ENCODE measurements at places on chromosomes 4 and X.

GRCh38 chr4:166903408-166903807 lies 330.9 kb downstream of the SPOCK3 start:
- no peak for DNase-seq

DNA sequence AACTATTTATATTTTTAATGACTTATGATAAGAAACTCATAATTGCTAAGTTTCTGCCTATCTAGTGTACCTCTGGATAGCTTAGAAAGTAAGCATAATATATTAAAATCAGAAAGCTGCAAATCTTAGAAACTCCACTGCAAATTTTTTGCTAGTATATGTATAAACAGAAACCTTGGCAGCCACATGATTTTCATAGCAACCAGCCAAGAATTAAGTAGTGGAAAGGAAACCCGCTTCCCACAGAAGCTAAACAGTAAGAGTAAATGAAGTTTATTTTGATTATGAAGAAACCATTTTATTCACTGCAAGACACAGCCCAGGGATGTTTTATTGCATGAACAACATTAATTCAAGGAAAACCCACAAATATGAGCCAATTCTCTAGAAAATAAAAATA lies 872.5 kb upstream of the ADGRL3 start:
- no peak for DNase-seq

DNA sequence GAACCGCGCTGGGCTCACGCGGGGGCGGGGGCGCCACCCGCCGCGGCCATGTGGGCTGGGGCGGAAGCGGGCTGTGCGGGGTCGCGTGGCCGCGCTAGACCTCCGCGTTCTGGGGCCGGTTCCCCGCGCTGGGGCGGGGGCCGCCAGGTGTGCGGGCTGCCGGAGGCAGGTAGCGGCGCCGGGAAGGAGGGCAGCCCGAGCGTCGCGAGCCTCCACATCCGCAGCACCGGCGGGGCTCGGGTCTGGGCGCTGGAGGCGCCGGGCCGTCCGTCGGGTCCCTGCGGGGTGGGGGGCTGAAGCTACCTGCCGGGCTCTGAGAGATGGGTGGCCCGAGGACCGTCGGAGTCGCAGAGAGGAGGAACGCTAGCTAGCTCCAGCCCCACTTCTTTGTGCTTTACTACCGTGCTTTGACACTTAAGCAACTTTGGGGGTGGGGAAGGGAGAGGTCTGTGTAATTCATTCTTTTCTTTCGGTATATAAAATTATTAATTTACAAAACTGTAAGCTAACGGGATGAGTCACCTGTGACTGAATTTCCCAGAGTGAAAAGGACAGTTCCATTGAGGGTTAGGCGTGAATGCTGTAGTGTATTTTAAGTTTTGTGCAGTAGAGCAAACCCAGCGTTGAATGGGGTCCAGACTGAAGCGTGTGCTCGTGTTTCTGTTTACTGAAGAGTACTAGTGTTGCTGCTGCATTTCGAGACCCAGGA lies 689 bp downstream of the METAP1 start:
- no peak for DNase-seq

GRCh38 chr4:66929748-66930147 lies 615.6 kb downstream of the CENPC start:
- DNase-seq, result no peak

DNA sequence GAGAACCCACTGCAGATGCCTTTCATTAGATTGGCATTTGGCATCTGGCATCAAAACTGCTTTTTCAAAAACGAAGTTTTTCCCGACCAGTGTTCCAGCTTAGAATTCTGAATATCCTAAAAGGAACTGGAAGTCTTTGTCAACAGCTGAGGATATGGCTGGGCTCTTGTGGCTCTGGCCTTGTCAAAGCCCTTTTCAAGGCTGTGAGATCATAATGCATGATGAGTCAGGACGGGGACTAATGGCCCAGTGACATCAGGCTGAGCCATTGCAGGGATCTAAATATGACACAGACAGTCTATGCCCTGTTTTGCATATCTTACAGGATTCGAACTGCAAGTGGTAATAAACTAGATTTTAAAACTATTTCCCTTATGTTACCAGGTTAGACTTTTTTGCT lies 306.4 kb downstream of the PTTG2 start:
- no peak for DNase-seq

DNA sequence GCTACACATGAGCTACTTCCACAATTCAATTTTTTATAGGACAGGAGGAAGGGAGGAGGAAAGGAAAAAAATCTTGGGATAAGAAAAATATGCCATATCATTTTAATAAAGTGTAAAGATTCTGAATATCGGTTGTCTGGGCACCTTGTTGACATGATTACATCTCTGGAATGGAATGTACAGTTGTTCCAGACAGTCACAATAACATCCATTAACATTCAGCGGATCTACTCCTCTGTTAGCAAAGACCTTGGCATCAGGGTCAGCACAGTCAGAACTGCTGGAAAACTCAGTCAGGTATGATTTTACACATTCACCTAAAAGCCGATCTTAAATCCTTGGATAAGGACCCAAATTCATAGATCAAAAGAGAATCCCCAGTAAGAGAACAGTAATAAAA lies 85.4 kb upstream of the ARMCX2 start:
- no peak for DNase-seq

All from omental fat pad (tissue), 4 donors.